Tibial nerve (tissue), 4 donors: ENCODE measurements at places on chromosomes 2 and 18. TPM values are rescaled to one million over a fixed set of nuclear protein-coding genes. Genes with fewer than 3 reads are reported as not detected.

The CKAP2L gene
- total RNA-seq: not detected

The PXDN gene
- total RNA-seq: 72.6 TPM

- DNase-seq: no peak
Measured at GRCh38 chr2:136962105-136962725, 196.9 kb downstream of the THSD7B start.

The SERPINB4 gene
- total RNA-seq: not detected

GRCh38 chr2:85244828-85245227, 83.0 kb downstream of the TGOLN2 start:
- no peak for DNase-seq

The TXNDC2 gene
- total RNA-seq: 0.20 TPM

GRCh38 chr18:74468547-74469061, 11.5 kb upstream of the DIPK1C start:
- DNase-seq: no peak

DNA sequence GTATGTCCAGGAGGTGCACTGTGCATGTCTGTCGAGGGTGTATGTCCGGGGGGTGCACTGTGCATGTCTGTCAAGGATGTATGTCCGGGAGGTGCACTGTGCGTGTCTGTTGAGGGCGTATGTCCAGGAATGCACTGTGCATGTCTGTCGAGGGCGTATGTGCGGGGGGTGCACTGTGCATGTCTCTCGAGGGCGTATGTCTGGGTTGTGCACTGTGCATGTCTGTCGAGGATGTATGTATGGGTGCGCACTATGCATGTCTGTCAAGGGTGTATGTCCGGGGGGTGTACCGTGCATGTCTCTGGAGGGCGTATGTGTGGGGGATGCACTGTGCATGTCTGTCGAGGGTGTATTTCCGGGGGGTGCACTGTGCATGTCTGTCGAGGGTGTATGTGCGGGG, 249.3 kb upstream of the MYT1L start:
- DNase-seq: no peak

The DUSP19 gene
- 1.7 TPM for total RNA-seq

The ASXL3 gene
- 5.9 TPM for total RNA-seq
